ENCODE measurements at places on chromosomes 7 and 10.

GRCh38 chr7:45617166-45617565, 43.0 kb downstream of the ADCY1 start:
- DNase-seq, result no peak

DNA sequence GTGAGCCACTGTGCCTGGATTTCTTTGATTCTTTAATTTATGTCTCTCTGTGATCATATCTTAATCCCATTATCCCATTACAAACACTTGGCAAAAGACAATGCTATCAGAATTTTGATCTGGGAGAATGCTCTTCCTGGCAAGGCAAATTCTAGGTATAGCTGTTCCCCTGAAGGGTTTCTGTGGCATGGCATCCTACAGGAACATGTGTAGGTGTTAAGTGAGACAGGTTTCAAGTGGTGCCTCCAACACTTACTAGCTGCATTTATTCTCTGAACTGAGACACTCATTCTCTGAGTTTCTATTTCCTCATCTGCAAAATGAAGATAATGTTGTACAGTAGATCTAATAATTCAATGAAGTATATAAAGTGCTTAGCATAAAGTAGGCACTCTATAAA, 87.1 kb upstream of the CTTNBP2 start:
- DNase-seq, result no peak

DNA sequence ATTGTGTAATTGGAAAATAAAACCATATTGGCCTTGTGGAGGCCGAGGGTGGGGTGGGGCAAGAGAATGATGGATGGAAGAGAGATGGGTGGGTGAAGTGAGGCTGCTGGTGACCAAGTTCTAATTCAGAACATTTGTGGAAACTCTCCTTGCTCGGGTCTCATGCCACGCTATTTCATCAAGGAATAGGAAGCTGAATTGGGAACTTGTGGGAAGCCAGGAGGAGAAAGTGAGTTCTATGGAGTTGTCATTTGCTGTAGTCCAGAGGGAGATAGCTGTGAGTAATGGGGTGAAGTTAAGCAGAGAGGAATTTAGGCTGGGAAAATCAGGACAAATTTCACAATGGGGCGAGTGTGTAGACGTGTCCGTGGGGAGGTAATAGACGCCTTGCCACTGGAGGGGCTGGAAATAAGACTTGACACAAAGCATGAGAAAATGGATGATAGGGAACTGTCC, 339.2 kb downstream of the LRMDA start:
- no peak for DNase-seq

DNA sequence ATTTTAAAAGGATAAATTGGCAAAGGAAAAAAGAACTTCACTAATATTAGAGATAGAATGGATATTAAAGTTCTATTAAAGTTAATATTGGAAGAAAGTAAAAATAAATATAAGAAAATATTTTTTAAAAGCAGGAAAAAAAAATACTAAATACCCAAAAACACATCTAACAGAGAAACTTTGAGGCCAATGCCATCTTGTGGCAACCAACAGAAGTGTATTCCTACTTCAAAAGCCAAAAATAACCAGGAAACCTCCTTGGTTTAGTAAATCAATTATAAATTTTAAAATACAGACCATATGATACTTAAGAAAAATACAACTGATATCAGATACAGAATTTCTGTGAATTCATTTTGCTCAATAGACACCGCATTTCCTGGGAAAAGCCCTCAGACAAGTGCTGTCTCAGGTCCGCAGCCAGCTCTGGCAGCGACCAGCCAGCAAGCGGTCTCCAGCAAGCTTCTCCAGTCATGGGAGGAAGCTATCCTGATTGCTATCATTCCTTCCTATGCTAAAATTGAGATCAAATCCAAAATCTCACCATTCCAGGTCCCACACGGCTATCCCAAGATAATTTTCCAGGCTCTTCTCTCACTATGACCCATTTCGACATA, 65.3 kb downstream of the LMBR1 start:
- DNase-seq, result no peak

GRCh38 chr10:72310241-72310633, 36.5 kb downstream of the DDIT4 start:
- DNase-seq, result no peak

DNA sequence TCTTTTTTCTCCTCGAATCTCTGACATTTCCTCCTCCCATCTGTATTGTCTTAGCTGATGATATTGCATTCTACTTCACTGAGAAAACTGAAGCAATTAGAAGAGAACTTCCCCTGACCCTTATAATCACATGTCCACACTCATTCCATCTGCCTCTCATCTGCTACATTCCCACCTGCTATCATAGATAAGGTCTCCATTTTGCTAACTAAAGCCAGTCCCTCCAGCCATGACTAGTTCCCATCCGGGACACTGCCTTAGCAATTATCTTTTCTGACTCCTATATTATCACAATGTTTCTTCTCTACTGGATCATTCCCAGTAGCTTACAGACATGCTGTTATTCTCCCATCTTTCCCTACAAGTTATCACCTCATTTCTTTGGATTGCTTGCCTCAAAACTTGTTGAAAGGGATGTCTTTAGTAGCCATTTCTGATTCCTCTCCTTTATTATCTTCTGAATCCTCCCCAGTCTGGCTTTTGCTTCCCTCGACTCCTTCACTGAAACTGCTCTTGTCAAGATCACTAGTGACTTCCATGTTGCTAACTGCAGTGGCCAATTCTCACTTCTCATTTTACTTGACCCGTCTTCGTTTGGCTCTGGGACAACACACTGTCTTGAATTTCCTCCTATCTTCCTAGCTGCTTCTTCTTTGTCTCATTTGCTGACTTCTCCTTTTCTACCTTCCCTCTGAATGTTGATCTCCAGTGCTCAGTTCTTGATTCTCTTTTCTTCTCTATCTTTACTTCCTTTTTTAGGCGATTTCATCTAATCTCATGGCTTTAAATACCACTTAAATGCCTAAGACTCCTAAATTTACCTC, 35.9 kb downstream of the FZD1 start:
- no peak for DNase-seq

- no peak for DNase-seq
Measured at GRCh38 chr10:127836176-127836575, 56.6 kb downstream of the CLRN3 start.

DNA sequence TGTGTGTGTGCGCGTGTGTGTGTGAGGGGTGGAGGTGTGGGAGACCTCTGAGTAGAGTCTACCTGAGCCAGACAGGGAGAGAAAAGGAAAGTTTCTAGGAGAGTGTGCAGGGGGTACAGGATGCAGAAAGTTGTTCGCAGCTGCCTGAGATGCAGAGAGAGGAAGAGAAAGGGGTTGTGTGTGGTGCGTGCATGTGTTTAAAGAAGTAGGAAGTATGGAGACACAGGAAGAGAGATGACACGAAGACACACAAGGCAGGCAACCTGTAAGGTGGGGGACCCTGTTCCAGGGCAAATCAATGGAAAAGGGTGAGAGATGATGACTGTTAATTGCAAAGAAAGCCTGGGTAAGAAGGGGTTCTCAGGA, 52.2 kb downstream of the C10orf105 start:
- no peak for DNase-seq

DNA sequence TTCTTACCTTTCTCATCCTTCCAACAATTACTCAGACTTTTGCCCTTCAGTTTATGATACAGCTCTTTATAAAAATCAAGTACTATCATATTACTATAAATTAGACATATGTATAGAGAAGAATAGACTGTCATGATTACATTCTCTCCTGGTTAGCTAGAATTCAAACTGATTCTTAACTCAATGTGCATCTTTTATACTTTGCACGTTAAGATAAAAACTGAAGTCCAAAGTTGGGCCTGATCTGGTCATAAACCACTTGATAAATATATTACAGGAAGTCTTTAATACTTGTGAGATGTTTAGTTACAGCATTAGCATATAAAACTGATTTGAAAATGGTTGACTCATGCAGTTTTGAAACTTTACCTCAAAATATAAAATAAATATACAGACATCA, 2.6 kb downstream of the AGR3 start:
- DNase-seq, result no peak

DNA sequence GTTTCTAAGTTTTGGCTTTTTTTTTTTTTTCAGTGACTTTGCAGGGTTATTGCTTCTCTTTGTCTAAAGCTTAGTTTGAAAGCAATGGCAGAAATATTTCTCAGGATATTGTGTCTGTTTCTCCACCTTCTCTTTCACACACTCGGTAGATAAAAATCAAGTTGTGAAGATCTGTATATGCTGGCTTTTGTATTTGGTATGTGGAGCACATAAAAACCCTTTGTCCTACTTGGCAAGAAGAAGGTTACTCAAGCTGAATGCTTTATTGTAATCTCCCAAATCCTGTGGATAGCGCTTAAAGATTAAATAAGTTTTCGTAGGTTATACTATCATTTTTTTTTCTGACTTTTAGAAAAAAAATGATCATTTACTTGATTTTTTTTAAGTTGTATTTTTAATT, 172.4 kb downstream of the CDCA7L start:
- DNase-seq, result no peak

- no peak for DNase-seq
Measured at GRCh38 chr7:44208085-44208484, 7.3 kb downstream of the YKT6 start.

- no peak for DNase-seq
Measured at GRCh38 chr7:151843181-151843580, 33.7 kb downstream of the PRKAG2 start.

GRCh38 chr10:124225467-124226270, 132.3 kb upstream of the CHST15 start:
- DNase-seq, result no peak

- DNase-seq, result no peak
Measured at GRCh38 chr7:108001764-108002725, 916 bp downstream of the LAMB1 start.

DNA sequence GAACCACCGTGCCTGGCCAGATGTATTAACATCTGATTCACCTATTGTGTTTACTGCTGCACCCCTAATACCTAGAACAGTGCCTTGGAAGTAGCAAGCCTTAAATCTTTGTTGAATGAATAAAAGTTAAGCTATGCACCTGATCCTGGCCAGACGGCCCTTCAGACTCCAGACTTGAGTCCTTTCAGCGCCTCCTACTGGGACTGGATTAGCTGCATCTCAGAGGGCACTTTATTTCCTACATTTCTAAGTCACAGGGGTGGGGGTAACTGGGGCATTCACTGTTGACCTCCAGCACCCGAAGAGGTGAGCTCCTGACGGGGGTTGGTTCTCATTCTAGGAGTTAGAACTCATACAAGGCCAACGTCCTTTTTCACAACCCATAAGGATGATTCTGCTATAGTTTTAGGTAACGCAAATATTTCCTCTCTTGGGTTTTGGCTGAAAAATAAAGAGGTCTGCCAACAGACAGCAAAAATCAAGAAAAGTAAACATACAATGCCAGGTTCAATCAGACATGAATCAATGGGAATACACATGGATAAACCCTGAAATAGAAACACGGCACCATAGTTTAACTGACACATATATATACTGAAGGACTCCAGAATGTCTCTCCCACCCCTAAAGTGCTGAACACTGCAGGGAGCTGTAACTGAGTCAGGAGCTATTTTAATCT, 48.0 kb upstream of the DLG5 start:
- DNase-seq, result no peak

DNA sequence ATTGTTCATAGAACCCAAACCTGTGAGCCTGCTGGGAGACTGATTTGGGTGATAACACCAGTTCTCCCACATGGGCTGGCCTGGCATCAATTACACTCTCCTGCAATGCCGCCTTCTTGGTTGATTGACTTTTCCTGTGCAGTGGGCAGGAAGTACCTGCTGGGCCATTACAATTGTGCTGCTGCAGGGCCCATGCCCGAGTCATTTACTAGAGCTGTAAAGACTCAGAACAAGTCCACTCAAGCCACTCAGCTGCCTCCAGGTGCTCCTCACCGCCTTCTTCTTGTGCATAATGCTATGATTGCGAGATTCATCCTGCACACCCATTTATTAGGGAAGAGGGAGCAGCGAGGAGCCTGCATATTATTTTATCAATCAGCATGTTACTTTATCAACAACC, 264.0 kb downstream of the TCERG1L start:
- DNase-seq, result no peak

GRCh38 chr7:123647106-123647730, 8.4 kb upstream of the LMOD2 start:
- DNase-seq, result no peak

DNA sequence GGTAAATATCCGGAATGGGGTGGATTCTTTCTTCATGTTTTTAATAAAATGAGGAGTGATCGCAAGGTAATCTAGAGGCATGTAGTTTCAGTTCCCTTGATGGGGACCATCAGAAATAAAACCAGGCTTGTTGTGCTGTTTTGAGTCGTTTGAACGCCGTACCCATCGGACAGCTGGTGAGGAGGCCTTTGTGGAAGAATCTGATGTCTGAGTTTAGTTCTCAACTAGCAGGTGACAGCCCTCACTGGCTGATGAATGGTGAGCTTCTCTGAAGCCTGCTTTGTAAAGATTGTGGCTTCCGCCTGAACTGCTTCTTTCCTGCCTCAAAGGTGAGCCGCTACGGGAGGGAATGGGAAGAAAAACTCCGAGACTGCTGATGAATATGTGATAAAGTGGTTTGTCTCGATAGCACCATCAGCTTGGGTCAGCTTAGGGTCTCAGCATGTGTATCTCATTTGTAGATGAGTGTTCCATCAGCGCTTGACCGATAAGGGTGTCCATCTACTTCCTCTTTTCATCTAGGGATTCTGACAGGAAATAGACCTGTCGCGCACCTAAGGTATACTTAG, 977 bp downstream of the TMEM248 start:
- DNase-seq, result no peak

GRCh38 chr10:77849039-77849664, 77.4 kb downstream of the DLG5 start:
- peak; percentile 31 for DNase-seq

GRCh38 chr10:944034-944831, 12.7 kb upstream of the LARP4B start:
- DNase-seq, result peak; percentile 28

GRCh38 chr10:95303535-95303934, 12.7 kb upstream of the PDLIM1 start:
- DNase-seq, result no peak

GRCh38 chr10:14667781-14668180, 106.9 kb downstream of the FAM107B start:
- DNase-seq, result no peak

GRCh38 chr7:109213081-109213480, 643.4 kb downstream of the DNAJB9 start:
- DNase-seq, result no peak

- no peak for DNase-seq
Measured at GRCh38 chr10:123069246-123069986, 60.6 kb downstream of the ACADSB start.

- DNase-seq, result no peak
Measured at GRCh38 chr7:47433564-47433895, 148.4 kb downstream of the TNS3 start.
